ENCODE measurements at places on chromosomes 2 and 18.

- DNase-seq, result no peak
Observed at GRCh38 chr2:143729296-143729814, 600.1 kb downstream of the ARHGAP15 start.

GRCh38 chr2:227713291-227713690 lies 4.5 kb downstream of the SLC19A3 start:
- no peak for DNase-seq

DNA sequence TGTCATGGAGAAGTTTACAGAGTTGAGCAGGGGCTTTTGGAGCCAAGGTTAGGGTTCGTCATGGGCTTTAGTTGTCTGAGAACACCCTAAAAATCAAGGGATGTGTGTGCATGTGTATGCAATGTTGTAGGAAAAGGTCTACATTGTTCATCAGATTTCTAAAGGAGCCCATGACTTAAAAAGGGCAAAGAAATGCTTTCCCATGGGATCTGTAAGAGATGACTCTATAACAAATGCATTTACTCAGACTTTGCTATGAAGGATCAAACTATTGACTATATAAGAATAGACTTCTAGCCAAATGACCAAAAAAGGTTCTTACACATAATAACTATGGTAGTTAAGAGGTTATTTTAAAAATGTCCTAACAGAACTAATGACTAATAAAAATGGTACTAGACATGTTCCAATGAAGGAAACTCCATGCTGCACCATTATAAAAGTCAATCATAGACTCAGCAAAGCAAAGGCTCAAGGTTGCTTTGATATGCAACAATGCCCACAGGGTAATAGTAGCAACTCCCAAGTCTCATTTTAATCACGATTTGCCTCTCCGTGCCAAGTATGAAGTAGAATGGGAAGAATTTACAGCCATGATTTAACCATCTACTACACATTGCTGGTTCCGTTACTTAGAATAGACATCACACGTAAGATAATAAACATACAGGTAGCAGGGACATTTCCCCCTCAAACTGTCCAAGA lies 158.5 kb downstream of the NCKAP5 start:
- DNase-seq, result no peak

GRCh38 chr2:112108178-112108832 lies 29.9 kb upstream of the FBLN7 start:
- DNase-seq, result no peak

- no peak for DNase-seq
Observed at GRCh38 chr18:10431680-10432079, 22.8 kb upstream of the APCDD1 start.

GRCh38 chr2:69214898-69215297 lies 172.1 kb downstream of the GFPT1 start:
- no peak for DNase-seq

GRCh38 chr18:56173542-56174220 lies 464.7 kb downstream of the TXNL1 start:
- DNase-seq, result no peak

GRCh38 chr2:239882781-239883180 lies 142.4 kb downstream of the NDUFA10 start:
- DNase-seq, result no peak

DNA sequence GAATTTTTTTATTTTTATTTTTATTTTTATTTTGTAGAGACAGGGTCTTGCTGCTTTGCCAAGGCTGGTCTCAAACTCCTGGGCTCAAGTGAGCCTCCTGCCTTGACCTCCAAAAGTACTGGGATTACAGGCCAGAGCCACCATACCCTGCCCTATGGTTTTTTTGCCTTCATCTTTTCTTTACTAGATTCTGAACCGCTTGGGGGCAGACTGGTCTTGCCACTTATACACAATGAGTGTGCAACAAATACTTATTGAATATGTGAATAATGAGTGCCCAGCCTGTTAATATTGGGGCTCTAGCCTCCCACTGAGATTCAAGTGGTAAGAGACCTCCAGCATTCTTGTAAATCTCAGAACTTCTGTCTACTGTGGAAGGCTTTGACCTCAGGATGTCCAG lies 3.9 kb downstream of the NCK2 start:
- DNase-seq, result peak; percentile 62

DNA sequence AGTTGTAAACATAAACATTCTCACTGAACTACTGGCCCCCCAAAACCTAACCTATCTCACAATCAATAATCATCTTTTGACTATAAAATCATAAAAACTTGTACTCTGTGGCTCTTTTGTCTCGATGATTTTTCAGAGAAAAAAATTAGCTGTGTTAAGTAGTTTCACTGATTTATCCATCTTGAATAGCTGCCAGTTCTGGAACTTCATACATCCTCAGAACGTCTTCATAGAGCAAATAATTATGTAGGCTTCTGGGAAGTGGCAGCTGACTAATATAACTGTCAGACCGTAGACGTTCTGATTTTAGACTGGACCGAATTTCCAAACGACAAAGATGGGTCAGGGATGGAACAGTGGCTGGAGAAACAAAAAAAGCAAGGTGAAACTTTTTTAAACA lies 97.3 kb upstream of the CHAC2 start:
- no peak for DNase-seq

DNA sequence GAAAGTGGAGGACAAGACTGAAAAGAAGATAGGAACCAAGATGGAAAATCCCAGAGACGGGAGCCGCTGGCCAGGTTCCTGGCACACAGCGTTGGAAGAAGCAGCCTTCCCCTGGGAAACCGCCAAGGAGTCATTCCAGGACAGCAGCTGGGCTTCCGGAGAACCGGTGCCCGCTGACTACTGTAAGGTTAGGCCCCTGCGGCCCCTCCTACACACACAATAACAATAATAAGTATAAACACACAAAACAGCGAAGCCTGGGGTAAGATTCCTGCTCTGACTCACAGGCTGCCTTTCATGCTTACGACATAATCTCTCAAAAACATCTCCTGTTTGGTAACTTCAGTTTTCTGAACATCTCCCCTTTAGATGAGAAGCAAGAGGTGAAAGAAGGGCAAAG lies 28.1 kb upstream of the MYCN start:
- no peak for DNase-seq

- no peak for DNase-seq
Observed at GRCh38 chr2:174844295-174844708, 80.0 kb upstream of the CHRNA1 start.

- DNase-seq, result no peak
Observed at GRCh38 chr18:74154716-74155115, 6.4 kb downstream of the TIMM21 start.

- DNase-seq, result no peak
Observed at GRCh38 chr2:136323935-136324334, 206.0 kb upstream of the CXCR4 start.

GRCh38 chr2:76415821-76416220 lies 705.1 kb upstream of the GCFC2 start:
- no peak for DNase-seq

- DNase-seq, result no peak
Observed at GRCh38 chr2:236820763-236821344, 251.2 kb downstream of the ACKR3 start.

GRCh38 chr2:65788556-65788955 lies 356.2 kb upstream of the SPRED2 start:
- no peak for DNase-seq

DNA sequence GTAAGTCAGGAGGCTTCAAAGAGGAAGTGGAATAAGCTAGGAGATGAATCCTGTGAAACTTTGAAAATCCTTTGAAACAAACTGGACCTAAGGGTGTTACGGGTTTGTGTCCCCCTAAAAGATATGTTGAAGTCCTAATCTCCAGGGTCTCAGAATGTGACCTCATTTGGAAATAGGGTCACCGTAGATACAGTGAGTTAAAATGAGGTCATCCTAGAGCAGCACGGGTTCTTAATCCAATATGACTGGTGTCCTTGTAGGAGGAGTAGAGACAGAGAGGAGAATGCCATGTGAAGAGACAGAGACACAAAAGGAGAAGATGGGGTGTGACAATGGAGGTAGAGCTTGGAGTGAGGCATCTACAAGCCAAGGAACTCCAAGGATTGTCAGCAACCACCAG lies 26.9 kb upstream of the NEB start:
- DNase-seq, result no peak

GRCh38 chr2:171858397-171858958 lies 35.6 kb downstream of the SLC25A12 start:
- no peak for DNase-seq

DNA sequence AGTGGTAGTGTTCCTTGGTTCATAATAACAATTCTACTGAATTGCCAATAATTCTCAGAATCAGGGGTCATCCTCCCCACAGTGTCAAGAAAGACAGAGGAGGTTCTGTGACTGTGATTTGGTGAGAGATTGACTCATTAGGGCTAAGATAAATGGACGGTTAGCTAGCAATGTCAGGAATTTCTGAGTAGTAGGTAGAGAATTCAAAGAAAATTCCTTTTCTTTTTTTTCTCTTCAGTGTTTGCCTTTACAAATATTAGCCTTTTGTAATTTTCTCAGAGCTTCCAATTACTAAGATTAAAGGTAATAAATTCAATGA lies 16.8 kb upstream of the CRIM1 start:
- DNase-seq, result no peak

- no peak for DNase-seq
Observed at GRCh38 chr18:67710639-67711038, 194.1 kb upstream of the DSEL start.

DNA sequence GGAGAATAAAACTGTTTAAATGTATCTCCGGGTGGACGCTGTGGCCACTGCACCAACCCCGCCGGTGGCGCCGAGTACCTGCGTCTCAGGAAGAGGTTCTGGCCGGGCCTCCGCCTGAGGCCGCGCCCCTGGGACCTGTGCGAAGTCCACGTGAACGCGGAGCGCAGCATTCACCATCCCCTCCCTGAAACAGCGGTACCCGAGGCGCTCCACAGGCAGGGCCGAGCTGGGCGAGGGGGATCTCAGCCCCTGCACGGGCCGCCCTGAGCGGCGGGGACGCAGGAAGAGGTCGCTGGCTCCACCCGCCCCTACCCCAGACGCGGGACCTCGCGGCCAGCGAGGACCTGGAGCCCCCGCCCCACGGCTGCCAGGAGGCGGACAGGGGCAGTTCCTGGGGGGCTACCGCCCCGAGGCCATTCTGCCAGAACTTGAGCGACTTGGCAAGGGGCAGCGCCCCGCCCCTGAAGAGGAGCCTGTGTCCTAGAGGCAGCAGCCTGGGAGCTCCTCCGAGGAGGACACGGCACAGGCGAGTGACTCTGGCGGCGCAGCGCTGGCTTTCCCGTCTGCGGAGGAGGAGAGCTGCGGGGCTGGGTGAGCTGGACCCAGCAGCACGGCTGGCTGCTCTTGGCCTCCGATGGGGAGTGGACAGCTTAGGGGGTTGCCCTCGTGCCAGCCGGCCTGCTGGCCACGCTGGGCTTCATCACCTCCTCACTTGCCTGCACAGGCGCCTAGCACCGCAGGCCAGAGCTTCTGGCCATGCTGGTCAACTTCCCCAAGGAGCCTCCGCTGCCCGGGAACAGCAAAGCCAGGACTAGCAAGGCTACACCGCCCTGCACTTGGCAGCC lies 9.7 kb upstream of the TEKT4 start:
- no peak for DNase-seq

- DNase-seq, result no peak
Observed at GRCh38 chr2:176101216-176101830, 1.7 kb downstream of the HOXD12 start.

DNA sequence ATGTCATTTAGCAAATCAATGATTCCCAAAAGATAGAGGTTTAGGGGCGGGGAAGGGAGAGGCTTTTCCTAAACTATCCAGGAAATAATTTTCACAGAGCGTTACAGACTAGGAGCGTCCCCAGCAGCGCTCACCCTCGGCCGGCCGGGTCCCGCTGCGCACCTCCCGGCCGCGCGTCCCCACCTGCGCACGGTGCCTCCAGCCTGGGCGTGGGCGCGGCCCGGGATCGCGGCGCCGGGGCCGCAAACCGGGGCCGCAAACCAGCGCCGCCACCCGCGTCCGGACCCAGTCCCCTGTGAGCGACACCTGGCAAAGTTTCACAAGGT lies 684 bp upstream of the ZCCHC2 start:
- no peak for DNase-seq

DNA sequence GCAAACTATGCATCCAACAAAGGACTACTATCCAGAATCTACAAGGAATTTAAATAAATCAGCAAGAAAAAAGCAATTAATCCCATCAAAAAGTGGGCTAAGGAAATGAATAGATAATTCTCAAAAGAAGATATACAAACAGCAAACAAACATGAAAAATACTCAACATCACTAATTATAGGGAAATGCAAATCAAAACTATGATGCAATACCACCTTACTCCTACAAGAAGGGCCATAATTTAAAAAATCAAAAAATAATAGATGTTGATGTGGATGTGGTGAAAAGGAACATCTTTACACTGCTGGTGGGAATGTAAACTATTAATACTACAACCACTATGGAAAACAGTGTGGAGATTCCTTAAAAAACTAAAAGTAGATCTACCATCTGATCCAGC lies 164.7 kb downstream of the ZBTB7C start:
- DNase-seq, result no peak

GRCh38 chr2:9975805-9976447 lies 24.4 kb downstream of the GRHL1 start:
- no peak for DNase-seq

DNA sequence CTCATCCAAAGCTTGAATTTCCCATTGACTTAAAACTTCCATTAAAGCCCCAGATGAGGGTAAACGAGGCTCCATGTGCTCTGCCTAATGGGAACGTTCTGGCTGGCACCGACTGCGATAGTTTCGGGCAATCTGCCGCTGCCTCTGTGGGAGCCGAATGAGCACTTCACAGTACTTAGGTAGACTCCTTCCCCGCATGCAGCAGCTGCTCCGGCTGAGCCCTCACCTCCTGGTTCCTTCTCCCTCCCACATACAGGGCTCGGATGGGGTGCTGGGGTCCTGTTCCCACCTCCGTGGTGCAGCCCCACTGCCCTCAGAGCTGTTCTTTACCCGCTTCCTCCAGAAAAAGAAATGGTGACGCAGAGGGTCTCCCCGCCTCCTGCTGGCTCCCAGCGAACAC lies 476.5 kb upstream of the SALL3 start:
- DNase-seq, result no peak

DNA sequence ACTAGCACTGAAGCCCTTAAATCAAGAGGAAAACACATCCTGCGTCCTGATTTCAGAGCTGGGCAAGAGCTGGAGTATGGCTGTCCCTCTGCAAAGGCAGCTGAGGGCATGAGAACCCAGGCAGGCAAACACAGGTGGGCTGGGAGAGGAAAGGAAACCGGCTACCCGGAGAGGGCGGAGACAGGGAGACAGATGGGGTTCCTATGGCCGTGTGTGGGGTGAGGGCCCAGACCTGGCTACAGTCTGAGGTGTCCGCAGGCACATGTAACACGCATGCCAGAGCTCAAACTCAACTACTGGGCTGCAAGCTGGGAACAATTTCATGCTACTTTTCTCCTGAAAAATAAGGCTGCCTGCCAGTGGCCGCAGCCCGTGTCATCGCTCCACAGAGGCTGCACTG lies 2.7 kb downstream of the COPS9 start:
- no peak for DNase-seq

All from CD8-positive, alpha-beta T cell (primary cell).